ENCODE measurements at places on chromosomes 16 and 17.

DNA sequence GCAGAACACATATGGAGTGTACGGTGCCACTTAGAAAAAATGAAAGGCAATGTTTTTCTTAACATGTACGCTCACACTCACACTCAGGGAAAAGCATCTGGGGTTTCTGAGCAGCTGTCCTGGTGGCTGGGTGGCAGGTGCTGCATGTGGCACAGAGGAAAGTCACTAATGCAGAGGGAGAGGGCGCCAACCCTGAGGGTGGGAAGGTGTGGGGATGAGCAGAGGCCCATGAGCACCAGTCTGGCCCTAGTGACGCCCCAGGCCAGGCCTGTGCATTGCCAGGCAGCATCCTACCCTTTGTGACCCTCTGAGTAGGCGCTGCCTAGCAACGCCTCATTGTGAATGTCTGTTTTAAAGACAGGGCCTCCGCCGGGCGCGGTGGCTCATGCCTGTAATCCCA, 19.1 kb upstream of the LCMT1 start:
- DNase-seq = no peak

- no peak for DNase-seq
Measured at GRCh38 chr16:3866703-3867431, 13.6 kb downstream of the CREBBP start.

GRCh38 chr17:70070305-70071027, 4.6 kb upstream of the KCNJ16 start:
- no peak for DNase-seq

- no peak for DNase-seq
Measured at GRCh38 chr17:68602289-68602688, 1.1 kb upstream of the FAM20A start.

DNA sequence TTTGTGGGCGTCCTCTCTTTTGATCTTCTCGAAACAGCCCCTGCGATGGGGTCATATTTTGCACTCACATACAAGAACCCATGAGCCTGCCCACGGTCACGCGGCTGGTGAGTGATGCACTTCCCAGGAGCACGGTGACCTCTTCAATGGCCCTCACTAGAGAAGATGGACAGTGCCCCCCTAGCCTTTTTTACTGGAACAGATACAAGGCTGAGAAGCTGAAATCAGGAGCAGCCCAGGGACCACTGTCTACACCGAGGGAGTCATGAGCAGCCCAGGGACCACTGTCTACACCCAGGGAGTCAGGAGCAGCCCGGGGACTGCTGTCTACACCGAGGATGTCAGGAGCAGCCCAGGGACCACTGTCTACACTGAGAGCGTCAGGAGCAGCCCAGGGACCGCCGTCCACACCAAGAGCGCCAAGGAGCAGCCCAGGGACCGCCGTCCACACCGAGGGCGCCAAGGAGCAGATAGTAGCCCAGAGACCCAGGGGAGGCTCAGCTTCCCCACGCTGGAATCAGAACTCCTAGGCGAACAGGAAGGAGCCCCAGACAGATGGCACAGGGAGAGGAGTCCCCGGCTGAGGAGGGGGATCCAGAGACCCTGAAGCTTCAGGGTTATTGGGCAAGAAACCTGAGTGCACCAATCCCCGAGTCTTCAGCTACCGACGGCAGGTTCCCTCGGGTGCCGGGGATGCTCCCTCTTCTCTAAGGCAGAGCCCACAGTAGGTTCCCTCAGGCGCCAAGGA, 23.7 kb downstream of the ACSF3 start:
- DNase-seq = no peak

- DNase-seq = no peak
Measured at GRCh38 chr17:58020401-58020800, 13.4 kb upstream of the SRSF1 start.
